ENCODE measurements at places on chromosomes 2 and 18. TPM values are rescaled to one million over a fixed set of nuclear protein-coding genes. Genes with fewer than 3 reads are reported as not detected.
A peak's percentile ranks its signal among the peaks of the same experiment; 100 is the strongest.

DNA sequence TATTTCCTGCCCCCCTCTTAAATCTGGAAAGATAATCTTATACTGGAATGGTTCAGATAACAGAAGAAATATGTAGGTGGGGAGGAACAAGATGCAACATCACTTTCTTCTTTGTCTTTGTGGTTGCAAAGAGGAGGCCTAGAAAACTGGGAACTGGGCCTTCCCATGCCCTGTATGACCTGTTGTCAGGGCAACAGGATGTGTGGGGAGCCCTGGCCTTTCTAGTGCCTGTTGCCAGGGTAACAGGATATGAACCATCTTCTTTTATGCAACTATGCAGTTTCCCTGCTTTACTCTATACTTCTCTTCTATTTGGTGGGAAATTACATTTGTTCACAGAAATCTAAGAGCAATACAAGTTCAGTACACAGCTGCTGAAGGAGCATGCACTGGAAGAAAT lies 79.8 kb upstream of the PDE1A start:
- DNase-seq, result peak; percentile 46

DNA sequence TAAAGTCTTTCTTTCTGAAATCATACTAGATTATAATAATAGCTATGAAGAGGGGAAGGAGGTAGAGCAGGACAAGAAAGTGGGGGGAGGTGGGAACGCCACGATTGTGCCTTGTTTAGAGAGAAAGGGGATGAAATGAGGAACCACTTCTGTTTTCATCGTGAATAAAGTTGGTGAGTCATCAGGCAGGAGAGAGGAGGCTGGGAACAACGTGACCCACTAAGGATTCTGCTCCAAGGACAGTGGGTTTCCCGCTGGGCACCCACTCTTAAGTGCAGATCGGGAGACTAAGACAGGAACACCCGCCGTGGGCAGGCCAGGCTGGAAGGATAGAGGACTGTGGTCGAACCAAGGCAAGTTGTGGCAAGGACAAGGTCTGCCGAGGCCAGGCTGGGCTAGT lies 158.2 kb downstream of the L3MBTL4 start:
- peak; percentile 52 for DNase-seq

DNA sequence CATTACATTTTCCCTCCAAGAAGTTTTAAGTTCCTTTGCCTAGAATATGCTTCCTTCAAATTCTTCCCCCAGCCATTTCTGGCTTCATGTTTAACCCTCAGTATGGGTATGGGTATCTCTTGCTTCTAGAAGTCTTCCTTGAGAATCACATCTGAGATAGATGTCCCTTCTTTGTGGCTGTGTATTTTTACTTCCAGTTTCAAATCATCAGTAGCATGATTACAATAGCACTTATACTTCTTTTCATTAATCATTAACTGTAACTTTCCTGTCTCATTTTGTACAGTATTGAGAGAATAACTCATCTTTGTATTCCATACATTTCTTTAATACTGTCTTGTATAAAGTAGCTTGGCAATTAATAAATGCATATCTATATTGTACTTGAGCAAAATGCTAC lies 17.3 kb upstream of the PDE1A start:
- DNase-seq, result no peak

CBLN2 gene
- 0.14 TPM for total RNA-seq

DNA sequence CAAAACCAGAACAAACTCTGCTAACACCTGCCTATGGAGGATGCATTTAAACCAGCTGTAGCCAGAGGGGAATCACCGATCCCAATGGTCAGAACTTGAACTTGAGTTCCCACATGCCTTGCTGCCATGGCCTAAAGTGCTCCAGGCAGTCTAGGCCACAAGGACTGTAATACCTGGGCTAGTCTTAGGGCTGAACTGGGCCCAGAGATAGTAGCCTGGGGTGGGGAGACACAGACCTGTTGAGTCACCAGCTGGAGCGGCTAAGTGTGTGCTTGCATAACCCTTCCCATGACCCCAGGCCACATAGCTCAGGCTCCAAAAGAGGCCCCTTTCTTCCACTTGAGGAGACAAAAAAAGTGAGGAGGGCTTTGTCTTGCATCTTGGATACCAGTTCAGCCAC lies 515.0 kb upstream of the DDX18 start:
- no peak for DNase-seq

- no peak for DNase-seq
Measured at GRCh38 chr2:215659650-215660049, 223.8 kb upstream of the FN1 start.

RAPGEF4 gene
- 8.8 TPM for total RNA-seq

- DNase-seq, result no peak
Measured at GRCh38 chr2:28647682-28648081, 103.9 kb upstream of the PPP1CB start.

GRCh38 chr2:163646687-163647086 lies 89.1 kb downstream of the FIGN start:
- DNase-seq, result no peak

DNA sequence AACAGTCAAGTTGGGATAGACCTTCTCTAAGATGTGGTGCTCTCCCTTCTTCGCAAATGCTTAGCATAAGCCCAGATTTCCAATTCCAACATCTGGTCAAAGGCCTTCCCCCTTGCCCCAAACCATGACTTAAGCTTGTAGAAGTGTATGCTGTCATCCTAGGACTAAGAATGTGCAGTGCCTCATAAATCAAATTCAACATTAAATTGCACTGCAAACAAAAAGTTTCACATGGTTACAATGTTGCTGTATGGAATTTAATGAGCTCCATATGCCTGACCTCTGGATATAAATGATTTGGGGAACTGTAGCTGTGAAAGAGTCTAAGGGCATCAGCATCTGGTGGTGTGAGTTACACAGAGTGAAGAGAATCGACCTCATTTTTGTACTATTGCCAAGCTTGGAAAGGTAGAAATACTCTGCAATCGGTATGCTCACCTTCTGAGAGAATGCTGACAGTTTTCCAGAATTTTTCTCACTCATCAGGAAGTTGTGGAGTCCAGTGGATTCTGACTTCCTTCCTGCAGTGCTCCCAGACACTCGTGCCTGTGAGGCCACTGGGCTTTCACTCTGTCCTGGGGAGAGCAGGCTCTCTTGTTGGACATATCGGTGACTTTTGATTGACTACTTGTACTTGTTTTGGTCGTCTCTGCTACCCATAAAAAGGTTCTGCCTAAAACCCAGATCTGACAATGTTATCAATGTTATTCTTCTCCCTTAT lies 40.6 kb downstream of the FASTKD2 start:
- DNase-seq, result no peak

GRCh38 chr18:5197461-5197860 lies 404 bp upstream of the AKAIN1 start:
- DNase-seq, result no peak

DNA sequence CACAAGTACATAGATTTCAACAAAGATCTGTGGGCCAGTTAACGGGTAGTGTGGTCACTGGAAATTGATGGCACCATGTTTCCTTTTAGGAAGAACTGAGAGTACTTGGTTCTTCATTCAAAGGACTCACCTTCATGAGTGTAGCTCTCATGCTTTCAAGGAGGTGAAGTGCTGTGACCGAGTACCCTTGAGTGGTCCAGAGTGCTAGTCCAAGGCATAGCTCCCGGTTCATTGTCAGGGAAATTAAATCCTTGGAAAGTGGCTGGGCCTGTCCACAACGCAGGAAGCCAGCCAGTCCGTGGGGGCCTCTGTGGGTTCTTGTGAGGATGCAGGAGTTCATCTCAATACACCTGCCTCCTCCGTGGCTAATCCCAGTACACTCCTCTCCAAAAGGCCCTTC lies 295.1 kb downstream of the GALR1 start:
- no peak for DNase-seq

DNA sequence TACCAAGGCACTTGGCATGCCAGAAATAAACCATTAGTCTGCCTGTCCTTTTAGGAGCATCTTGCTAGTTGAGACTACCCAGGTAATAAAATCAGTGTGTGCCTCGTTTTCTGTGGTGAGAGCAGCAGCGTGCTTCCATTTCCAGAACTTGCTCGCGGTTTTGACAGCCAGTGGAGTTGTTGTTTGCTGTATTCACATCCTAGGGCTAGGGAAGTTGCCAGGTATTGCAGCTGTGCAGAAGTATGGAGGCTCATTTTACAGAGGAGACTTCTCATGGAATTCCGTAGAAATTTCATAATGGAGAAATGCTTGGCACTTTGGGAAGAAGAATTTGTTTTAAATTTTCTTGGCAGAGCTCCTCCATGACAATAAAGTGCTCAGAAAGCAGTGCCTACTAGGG lies 1355.1 kb upstream of the ZEB2 start:
- DNase-seq, result no peak

GRCh38 chr2:218437969-218438368 lies 19.0 kb downstream of the VIL1 start:
- DNase-seq, result no peak

- peak; percentile 73 for DNase-seq
Measured at GRCh38 chr18:35581898-35582641, 530 bp downstream of the GALNT1 start.

YPEL5 gene
- 71.7 TPM for total RNA-seq

- no peak for DNase-seq
Measured at GRCh38 chr2:241750076-241750840, 15.8 kb downstream of the D2HGDH start.

GRCh38 chr2:227816507-227817294 lies 3.1 kb downstream of the CCL20 start:
- DNase-seq, result no peak

DNA sequence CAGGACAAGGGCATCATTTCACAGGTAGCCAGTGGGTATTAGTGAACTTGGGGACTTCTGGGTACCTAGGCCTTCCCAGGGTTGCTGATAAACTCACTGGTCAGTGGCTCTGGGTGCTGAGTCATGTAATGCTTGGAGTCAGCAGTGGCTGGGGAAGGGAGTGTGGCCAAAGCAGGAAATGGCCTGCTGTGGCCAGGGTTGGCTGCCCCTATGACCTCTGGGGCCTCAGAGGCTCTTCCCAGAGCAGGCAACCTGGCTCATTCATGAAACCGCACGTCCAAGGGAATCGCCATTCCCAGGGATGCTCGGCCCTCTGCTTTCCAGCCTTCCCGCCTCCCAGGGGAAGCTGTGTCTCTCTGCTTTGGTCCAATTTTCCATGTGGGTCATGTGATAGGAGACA lies 294.9 kb downstream of the DYSF start:
- peak; percentile 66 for DNase-seq

CAPN14 gene
- total RNA-seq, result 0.09 TPM
